Natural killer cell (primary cell): ENCODE measurements at places on chromosomes 6 and 20. TPM values are rescaled to one million over a fixed set of nuclear protein-coding genes. Genes with fewer than 3 reads are reported as not detected.
A peak's percentile ranks its signal among the peaks of the same experiment; 100 is the strongest.

GRCh38 chr6:147262946-147263345 is 58.7 kb downstream of the STXBP5 start:
- no peaks in the 10 kb centered on the region for H3K27me3 ChIP-seq
- H3K4me3 ChIP-seq: no peak overlapping the region
- no peaks in the 10 kb centered on the region for H3K4me1 ChIP-seq
- H3K27ac ChIP-seq: no peak overlapping the region

DNA sequence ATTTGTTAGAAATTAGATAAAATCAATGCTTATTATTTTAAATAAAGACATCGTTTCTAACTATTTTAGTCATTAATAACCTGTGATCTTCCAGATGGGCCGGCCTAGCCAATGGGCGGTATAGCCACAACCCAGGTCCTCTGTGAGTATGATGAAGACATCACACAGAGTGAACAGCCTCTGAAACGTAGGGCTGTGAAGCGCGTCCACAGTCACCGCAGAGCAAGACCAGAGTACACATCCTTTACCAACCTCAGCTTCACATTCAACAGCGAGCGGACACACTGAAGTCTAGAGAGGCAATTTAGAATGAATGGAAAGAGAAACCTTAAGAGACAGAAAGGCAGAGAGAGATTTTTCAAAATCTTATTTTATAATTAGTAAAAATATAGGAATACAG is 125.0 kb upstream of the RPS6KA2 start:
- no peak overlapping the region for H3K4me3 ChIP-seq
- peaks cover 34% of the 10 kb centered on the region for H3K4me1 ChIP-seq
- DNase-seq: no peak
- H3K27ac ChIP-seq: no peak overlapping the region

Gene FAM209B
- 2.0 TPM for total RNA-seq

GRCh38 chr6:101231606-101232235 is 161.8 kb upstream of the GRIK2 start:
- no peak for DNase-seq
- H3K4me3 ChIP-seq: no peak overlapping the region
- no peak overlapping the region for H3K27ac ChIP-seq
- no peaks in the 10 kb centered on the region for H3K4me1 ChIP-seq

DNA sequence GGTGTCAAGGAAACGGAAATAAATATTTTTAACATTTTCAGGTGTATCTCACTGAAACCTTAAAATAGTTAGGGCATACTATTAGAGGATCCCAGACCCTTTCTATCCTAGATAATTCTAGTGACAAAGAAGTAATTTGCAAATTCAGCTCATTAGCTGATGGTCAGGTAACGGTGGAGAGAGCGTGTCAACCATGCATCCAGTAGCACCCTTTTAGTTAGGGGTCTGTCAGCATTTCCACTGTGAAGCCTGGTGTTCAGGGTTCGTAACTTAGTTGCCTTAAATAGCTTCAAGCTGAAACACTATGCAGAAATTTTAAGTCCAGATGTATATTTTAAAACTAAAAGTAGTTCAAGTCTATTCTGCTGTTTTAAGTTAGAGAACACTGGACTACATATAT is 48.5 kb upstream of the SUPT3H start:
- H3K4me1 ChIP-seq: peaks cover 26% of the 10 kb centered on the region
- no peaks in the 10 kb centered on the region for H3K36me3 ChIP-seq
- peaks cover 2% of the 10 kb centered on the region for H3K27me3 ChIP-seq
- peak overlapping the region; percentile 26 for H3K27ac ChIP-seq

DNA sequence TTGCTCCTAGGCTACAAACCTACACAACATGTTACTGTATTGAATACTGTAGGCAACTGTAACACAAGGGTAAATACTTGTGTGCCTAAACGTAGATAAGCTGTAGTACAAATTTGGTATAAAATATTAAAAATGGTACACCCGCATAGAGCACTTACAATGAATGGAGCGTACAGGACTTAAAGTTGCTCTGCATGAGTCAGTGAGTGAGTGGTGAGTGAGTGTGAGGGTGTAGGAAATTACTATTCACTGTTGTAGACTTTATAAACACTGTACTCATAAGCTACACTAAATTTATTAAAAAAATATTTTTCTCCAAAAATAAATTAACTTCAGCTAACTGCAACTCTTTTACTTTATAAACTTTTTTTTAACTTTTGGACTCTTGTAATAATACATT is 391.6 kb downstream of the ADGRB3 start:
- no peaks in the 10 kb centered on the region for H3K36me3 ChIP-seq
- H3K4me1 ChIP-seq: no peaks in the 10 kb centered on the region
- H3K27me3 ChIP-seq: no peaks in the 10 kb centered on the region
- no peak overlapping the region for H3K27ac ChIP-seq
- no peak for DNase-seq

GRCh38 chr20:13784271-13784892 is 337 bp downstream of the ESF1 start:
- peak overlapping the region; percentile 89 for H3K27ac ChIP-seq
- H3K36me3 ChIP-seq: peaks cover 12% of the 10 kb centered on the region
- H3K4me1 ChIP-seq: peaks cover 17% of the 10 kb centered on the region

Gene OVOL2
- total RNA-seq: not detected

DNA sequence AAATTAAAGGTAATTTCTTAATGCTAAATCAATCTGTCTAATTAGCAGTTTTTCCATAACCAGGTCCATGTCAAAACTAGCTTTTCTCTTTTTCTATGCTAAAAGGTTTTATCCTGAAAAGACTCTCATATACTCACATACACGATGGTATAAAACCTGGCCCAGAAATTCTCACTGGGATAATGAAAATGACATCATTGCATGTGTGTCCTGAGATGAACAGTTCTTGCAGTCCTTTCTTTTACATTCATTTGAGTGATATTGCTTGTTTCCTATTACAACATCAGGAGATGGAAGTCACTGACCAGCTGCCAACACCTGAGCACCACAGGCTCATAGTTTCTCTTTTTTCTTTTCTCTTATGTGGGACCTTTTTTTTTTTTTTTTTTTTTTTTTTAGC is 7.9 kb upstream of the PRELID3B start:
- H3K36me3 ChIP-seq: no peaks in the 10 kb centered on the region
- no peak for DNase-seq
- H3K27me3 ChIP-seq: peaks cover 8% of the 10 kb centered on the region
- no peak overlapping the region for H3K27ac ChIP-seq
- H3K4me1 ChIP-seq: no peaks in the 10 kb centered on the region
- H3K4me3 ChIP-seq: no peak overlapping the region

Gene EPB41L1
- 0.21 TPM for total RNA-seq

GRCh38 chr6:74161380-74161779 is 465.4 kb downstream of the CD109 start:
- no peaks in the 10 kb centered on the region for H3K27me3 ChIP-seq
- H3K36me3 ChIP-seq: no peaks in the 10 kb centered on the region
- no peak overlapping the region for H3K4me3 ChIP-seq
- no peak for DNase-seq
- no peak overlapping the region for H3K27ac ChIP-seq
- H3K4me1 ChIP-seq: no peaks in the 10 kb centered on the region

DNA sequence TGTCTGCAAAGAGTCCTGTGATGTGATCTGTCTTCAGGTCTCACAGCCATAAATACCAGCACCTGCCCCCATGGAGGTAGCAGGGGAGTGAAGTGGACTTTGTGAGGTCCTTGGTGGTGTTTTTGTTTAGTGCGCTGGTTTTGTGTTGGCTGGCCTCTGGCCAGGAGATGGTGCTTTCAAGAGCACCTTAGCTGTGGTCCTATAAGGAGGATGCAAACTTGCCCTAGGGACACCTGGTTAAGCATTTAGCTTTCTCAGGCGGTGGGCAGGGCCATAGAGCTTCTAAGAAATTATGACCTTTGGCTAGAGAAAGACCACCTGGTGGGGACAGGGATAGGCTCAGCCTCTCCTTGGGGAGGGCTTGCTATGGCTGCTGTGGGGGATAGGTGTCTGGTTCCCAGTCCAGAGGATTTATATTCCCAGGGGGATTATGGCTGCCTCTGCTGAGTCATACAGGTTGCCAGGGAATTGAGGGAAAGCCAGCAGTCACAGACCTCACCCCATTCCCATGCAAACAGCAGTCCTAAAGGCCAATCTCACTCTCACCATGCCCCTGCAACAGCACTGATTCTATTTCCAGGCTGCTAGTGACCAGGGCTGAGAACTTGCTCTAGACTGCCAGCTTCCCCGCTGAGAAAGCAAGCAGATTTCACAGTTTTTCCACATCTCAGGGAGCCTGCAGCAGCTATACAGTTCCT is 259.3 kb downstream of the TFAP2B start:
- no peaks in the 10 kb centered on the region for H3K27me3 ChIP-seq
- H3K4me1 ChIP-seq: no peaks in the 10 kb centered on the region
- no peak overlapping the region for H3K27ac ChIP-seq
- no peaks in the 10 kb centered on the region for H3K36me3 ChIP-seq

Gene EEF1A2
- 0.86 TPM for total RNA-seq

Gene E2F1
- 4.6 TPM for total RNA-seq

- DNase-seq: no peak
- no peak overlapping the region for H3K27ac ChIP-seq
- H3K4me3 ChIP-seq: no peak overlapping the region
- no peaks in the 10 kb centered on the region for H3K36me3 ChIP-seq
- H3K4me1 ChIP-seq: no peaks in the 10 kb centered on the region
Measured at GRCh38 chr6:56046576-56046975, 171.2 kb upstream of the BMP5 start.

- peak overlapping the region; percentile 41 for H3K4me3 ChIP-seq
- peak overlapping the region; percentile 71 for H3K27ac ChIP-seq
- no peaks in the 10 kb centered on the region for H3K27me3 ChIP-seq
- H3K36me3 ChIP-seq: no peaks in the 10 kb centered on the region
Measured at GRCh38 chr6:20319520-20320357, 81.9 kb upstream of the E2F3 start.

DNA sequence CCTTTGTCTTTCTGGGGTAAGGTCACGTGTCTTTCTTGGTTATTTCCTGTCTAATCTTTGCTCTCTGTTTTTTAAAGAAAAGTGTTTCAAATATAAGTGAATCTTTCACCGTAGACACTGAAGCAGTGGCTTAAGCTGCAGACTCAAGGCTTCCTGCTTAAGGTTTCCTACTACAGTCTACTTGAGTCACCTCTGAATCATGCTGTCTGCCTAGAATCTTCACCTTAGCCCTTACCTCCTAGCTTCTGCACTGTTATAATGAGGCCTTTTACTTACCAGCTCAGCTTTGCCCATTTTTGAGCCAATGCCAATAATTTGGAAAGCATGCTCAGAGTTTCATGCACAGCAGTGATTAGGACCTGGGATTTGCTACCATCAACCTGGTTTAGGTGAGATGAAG is 30.6 kb downstream of the ADGRF4 start:
- no peak overlapping the region for H3K27ac ChIP-seq
- H3K4me3 ChIP-seq: no peak overlapping the region
- DNase-seq: no peak
- no peaks in the 10 kb centered on the region for H3K36me3 ChIP-seq

Gene FOXO3
- 70.4 TPM for total RNA-seq

GRCh38 chr6:32529697-32530430 is at the start of gene HLA-DRB5:
TSS of gene HLA-DRB5 (minus strand) at chr6:32530287. CDS start at chr6:32530224, 63 bp downstream.
- H3K4me3 ChIP-seq: peak within 1 kb of the TSS; percentile 48
- no peak for DNase-seq
- no peaks in the 10 kb centered on the region for H3K4me1 ChIP-seq
- H3K36me3 ChIP-seq: no peaks in the 10 kb centered on the region
- peak within 1 kb of the TSS; percentile 80 for H3K27ac ChIP-seq

DNA sequence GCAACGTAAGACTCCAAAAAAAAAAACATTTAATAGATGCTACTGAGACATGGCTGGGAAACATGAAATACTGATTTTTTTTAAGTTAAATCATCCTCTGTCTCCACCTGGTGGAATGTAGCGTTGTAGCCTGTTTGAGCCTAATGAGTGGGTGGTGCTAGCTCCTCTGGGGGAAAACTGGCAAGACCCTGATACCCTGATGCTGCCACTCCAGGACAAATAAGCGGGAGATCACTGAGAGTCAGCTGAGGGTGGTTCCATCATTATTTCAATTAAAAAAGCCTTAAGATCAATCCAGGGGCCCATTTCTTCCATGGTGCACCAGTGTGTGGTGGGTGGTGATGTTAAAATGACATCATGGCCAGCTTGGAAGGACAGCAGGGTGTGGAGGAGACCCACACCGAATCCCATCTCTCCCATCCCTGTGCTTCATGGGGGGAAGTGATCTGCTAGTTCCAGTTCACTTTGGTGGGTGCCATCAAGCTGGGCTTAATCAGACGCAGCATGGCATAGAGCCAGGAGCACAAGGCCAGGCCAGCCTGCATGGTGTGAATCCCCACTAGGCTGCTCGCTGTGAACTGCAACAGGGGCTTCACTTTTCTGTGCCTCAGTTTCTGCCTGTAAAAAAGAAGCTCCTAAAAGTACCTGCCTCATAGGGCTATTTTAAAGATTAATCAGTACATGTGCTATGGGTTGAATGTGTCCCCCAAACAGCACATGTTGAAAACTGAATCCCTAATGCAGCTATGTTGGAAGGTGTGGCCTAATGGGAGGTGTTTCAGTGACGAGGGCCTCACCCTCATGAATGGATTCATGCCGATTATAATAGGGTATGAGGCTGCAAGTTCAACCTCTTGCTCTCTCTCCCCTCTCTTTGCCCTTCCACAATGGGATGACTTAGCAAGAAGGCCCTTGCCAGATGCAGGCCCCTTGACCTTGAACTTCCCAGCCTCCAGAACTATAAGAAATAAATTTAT is 13.0 kb upstream of the MRPS10 start:
- H3K27ac ChIP-seq: no peak overlapping the region
- peaks cover 39% of the 10 kb centered on the region for H3K36me3 ChIP-seq
- H3K4me1 ChIP-seq: no peaks in the 10 kb centered on the region
- no peak overlapping the region for H3K4me3 ChIP-seq
- no peak for DNase-seq

GRCh38 chr20:62714799-62715198 is 6.2 kb downstream of the NTSR1 start:
- H3K27me3 ChIP-seq: peaks cover 11% of the 10 kb centered on the region
- no peak overlapping the region for H3K4me3 ChIP-seq
- H3K27ac ChIP-seq: no peak overlapping the region
- no peak for DNase-seq
- H3K36me3 ChIP-seq: no peaks in the 10 kb centered on the region
- peaks cover 27% of the 10 kb centered on the region for H3K4me1 ChIP-seq

DNA sequence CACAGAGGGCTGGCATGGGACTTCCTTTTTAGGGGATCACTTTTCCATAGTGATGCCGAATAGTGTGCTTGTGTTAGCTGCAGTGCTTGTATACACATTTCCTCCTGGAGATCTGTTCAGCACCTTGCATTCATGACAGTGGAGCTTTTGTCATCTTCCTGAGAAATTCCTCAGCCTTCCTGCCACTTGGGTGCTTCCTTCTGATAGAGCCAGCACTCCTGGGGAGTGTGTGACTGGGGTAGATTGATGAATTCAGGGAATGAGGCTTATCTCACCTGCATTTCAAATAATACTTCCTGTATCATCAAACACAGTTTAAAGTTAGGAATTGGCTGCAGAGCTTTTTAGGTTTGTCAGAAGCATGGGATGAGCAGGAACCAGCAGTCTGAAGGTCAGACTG is 48.8 kb upstream of the SCGN start:
- no peak overlapping the region for H3K27ac ChIP-seq
- no peaks in the 10 kb centered on the region for H3K4me1 ChIP-seq
- no peaks in the 10 kb centered on the region for H3K27me3 ChIP-seq
- no peaks in the 10 kb centered on the region for H3K36me3 ChIP-seq
- H3K4me3 ChIP-seq: no peak overlapping the region
- DNase-seq: no peak

- peak overlapping the region; percentile 88 for H3K4me3 ChIP-seq
- no peaks in the 10 kb centered on the region for H3K36me3 ChIP-seq
- no peak overlapping the region for H3K27ac ChIP-seq
- H3K27me3 ChIP-seq: no peaks in the 10 kb centered on the region
Measured at GRCh38 chr6:113971741-113972140, 793 bp upstream of the HDAC2 start.
